ENCODE measurements at places on chromosomes 3 and 15. TPM values are rescaled to one million over a fixed set of nuclear protein-coding genes. Genes with fewer than 3 reads are reported as not detected.

Gene FRMD5
- not detected for total RNA-seq

Gene GATA2
- 211 TPM for total RNA-seq

Gene ZPLD1
- not detected for total RNA-seq

Gene IL17RB
- under 0.01 TPM for total RNA-seq

Gene IMPG2
- total RNA-seq, result 0.27 TPM

Gene VIPR1
- 1.1 TPM for total RNA-seq

Gene INSYN1
- total RNA-seq, result not detected

Gene PLCB2
- total RNA-seq, result 123 TPM

Gene SST
- total RNA-seq, result not detected

Gene VPS8
- total RNA-seq, result 36.6 TPM

GRCh38 chr15:41982133-41982930, 10.0 kb upstream of the EHD4 start:
- DNase-seq, result no peak

DNA sequence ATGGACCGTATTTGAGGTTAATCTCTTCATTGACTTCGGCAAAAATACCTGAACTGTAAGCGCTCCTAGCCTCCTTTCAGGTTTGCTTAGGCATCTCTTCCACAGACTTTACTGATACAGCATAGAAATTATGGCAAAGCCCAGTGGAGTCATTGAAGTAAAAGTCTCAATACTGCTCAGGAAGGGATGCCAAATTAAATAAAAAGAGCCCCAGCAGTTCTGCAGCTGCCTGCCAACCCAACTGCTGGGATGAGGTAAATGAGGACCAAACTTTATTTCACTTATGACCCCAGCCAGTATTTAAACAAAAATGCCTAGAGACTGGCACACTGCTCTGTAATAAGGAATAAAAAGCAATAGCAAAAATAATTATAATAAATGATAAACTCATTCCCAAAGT, 65.4 kb downstream of the IQCH start:
- no peak for DNase-seq

- DNase-seq, result peak; percentile 37
Observed at GRCh38 chr15:40279437-40280141, 3.3 kb downstream of the ANKRD63 start.

GRCh38 chr15:63104727-63105126, 16.9 kb upstream of the LACTB start:
- no peak for DNase-seq

DNA sequence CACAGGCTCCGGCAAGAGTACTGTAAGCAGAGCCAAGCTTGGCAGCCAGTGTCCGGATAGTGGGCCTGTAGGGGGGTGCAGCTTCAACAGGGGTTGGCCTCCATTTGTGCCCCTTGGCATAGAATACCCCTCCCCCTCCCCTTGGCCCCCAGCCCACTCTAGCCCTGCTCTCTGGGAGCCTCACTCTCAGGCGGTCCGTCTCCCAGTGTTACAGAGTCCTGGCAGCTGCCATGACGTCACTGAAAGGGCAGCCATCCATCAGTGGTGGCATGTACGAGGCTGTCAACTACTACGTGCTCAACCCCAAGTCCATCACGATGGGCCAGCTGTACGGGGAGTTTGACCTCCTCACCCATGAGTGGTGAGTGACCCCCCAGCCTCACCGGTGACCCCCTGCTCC, 50.4 kb downstream of the DNAH1 start:
- DNase-seq, result no peak

DNA sequence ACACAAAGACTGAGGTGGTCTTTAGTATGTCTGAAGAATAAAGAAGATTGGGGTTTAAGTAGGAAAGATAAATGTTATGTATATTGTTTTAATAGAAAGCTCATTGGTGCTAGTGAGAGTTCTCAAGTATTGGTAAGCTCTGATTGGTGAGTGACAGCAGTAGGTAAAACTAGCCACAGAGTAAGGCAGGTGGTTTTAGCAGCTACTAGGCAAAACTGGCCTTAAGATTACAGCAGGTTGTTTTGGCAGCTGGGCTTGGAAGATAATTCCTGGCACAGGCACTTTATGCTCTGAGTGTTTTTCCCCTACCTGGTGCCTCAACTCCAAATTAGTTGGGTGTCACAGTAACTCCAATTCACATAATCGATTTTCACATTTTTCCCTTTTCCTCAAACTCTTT, 66.3 kb downstream of the STAG1 start:
- DNase-seq, result no peak

GRCh38 chr3:147538034-147538433, 128.9 kb downstream of the ZIC1 start:
- no peak for DNase-seq

- peak; percentile 60 for DNase-seq
Observed at GRCh38 chr3:47163169-47164006, 525 bp downstream of the SETD2 start.

- DNase-seq, result no peak
Observed at GRCh38 chr15:45372041-45372995, 6.0 kb downstream of the GATM start.

DNA sequence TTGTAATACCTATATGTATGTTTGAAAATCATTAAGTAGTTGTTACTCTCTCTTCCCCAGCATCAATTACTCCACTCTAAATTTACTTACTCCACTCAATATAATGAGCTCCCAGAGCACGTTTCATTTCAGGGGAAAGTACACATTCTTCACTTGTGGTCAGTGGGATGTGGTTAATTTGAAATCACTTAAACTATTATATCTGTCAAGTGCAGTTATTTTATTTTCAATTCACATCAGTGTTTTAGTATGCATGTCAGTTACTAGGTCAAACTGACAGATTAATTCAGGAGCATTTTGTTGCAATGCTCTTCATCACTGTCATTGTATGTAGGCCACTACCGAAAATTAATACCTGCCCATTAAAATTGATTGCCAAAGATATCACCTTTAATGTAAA, 376.1 kb downstream of the ZIC4 start:
- no peak for DNase-seq

DNA sequence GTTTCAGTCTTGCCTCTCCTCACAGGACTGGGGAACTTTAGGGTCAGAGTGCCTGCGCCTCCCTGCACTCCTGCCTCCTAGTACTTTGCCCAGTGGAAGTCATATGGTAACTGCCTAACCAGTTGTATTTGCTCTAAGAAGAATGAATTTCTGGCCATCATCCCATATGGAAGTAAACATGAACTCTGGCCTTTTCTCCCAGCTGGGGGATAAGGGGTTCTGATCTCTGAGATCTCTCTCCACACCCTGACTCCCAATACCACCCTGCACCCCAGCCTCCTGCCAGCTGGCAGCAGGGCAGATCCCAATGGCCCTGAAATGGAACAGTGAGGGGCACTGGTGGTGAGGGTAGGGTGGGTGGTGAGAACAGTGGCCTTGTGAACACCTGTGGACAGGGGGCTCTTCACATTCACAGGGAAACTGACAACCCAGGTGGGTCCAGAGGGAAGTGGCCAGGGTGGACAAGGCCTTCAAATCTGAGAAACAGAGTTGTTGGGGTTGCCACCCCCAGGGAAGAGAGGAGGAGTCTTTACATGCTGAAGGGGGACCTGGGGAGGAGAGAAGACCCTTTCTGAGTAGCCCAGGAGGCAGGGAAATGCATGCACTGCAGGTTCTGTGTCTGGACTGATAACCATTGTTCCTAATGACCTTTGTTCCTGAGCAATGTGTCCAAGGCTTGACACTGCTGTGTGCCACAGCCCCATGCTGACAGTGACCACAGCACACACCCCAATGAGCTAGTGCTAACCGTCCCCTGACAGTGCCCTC, 36.9 kb downstream of the RHCG start:
- DNase-seq, result no peak

GRCh38 chr15:56950979-56951378, 32.5 kb downstream of the TCF12 start:
- DNase-seq, result no peak

DNA sequence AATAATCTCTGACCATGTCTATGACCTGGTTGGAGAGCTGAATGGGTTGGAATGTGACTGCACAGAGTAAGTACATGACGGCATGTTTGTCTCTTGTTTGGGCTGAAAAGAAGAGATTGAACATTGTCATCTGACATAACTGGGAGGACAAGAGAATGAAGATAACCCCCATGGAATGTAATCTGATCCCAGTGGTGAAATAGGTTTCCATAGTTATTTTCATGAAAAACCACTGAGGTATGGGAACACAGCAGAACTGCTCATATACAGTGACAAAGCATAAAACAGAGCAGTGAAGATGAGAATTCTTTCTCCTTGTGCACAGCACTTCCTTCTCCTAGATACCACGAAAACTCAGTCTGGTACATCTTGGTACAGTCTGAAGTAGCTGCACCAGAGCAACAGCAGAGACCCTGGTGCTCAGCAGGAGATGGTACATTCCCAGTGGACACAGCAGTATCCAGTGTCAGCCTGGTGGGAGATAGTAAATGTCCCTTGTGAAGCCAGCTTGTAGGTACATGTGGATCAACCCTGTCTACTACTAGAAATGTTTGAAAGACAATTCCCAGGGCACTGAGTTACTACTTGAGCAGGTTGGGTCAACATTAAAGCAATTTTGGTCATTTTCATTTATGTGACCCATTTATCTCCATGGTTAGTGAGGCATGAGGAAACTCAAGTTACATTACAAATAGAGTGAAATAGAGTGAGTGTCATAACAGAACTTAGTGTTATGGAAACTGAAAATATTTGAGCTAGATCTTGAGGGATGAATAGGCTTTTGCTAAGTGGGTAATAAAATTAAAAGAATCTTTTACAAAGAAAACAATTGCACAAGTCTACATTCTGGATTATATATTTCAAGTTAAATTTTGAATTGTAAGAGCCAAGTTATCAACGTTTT, 178.3 kb downstream of the SUCNR1 start:
- DNase-seq, result no peak

GRCh38 chr3:38004415-38005075, 14.0 kb downstream of the VILL start:
- DNase-seq, result peak; percentile 50

DNA sequence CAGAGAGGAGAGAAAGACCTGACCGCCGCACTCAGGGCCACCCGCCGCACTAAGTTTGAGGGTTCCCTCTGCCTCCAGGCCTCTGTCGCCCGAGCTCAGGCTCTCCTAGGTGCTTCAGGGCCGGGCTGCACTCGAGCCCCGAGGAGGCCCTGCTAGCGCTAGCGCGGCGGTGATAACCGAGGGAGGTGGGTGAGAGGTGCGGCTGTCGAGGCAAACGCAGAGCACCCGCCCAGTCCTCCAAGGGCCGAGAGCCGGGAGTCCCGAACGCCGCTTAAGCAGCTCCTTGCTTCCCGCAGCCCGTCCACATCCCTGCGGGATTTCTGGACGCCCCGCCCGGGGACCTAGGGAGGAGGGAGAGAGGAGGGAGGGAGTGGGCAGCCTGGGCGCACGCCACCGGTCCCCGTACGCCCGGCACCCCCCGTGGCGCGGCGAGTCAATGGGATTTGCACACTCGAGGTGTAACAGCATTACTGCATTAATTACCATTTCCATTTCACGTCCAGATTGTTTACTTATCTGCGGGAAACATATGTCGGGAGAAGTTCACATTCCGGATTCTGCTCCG, 6.8 kb downstream of the SOX14 start:
- DNase-seq, result no peak

- DNase-seq, result no peak
Observed at GRCh38 chr3:193947596-193947995, 188.4 kb upstream of the HES1 start.

DNA sequence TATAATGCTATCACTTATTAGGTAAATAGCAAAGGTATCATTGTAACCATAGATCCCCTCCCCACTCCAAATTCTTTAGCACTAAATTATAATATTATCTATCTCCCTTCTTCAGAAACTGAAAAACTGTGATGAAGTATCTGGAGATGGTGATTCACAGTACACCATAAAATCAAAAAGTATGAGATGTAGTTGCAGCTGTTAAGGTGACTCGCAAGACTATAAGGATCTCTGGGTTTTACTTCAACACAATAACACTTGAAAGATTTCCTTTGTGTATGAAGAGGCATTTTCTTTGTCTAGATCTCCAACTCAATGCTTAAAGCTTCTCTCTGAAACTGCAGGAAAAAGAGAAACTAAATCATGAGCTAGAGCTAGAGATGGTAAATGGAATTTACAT, 46.9 kb downstream of the IFT57 start:
- no peak for DNase-seq

DNA sequence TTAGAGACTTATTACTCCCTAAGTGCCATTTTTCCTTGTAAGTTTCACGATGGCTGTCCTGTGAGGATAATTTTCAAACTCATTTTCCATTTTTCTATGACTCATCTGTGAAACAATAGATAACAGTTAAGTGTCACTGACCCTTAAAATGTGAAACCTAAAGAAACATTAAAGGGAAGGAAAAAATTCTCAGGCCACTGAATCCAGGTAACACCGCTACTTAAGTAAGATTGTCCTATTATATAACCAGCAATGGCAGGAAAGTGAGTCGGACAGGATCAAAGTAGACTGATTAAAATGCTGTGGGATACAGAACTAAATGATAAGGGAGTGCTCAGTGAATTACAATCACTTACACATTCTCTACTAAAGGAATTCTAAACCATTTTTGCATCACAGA, 12.4 kb downstream of the PLD1 start:
- DNase-seq, result no peak

GRCh38 chr3:37124435-37124834, 49.9 kb downstream of the LRRFIP2 start:
- no peak for DNase-seq

DNA sequence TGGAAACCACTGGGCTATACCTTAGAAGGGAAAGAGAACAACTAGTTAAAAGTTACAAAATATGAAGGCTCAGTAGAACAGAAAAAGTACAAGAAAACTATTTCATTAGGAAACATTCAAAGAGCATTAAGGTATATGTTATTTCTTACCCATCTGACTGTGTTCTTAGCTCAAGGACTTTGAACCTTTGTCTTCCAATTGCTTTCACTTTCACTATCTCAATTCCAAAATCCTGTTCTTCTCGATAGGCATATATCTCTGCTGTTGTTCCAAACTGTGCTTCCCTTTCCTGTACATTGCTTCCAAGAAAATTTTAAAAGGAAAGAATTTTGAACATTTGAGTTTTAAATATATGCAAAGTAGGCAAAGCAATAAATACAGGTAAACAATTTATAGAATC, 6.9 kb downstream of the CRBN start:
- DNase-seq, result no peak

- no peak for DNase-seq
Observed at GRCh38 chr3:27335571-27335970, 33.6 kb downstream of the NEK10 start.

GRCh38 chr3:69755795-69756194, 16.5 kb downstream of the MITF start:
- DNase-seq, result no peak

DNA sequence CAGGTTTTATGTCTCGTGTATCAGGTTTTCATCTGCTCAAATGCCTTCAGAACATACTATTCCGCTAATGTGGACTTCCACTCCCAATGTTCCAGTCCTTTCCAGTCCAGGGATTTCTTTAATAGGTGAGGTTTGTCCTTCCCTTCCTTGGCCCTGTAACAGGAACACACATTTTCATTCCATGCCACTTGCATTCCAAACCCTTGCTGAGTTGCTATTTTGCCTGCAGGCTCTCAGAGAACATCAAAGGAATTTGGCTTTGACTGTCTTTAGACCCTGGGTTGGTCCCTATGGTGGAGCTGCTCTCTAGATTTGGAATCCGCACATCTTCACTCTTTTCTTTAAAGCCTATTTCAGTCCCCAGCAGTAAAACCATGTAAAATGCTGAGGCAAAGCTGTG, 12.3 kb upstream of the ALCAM start:
- no peak for DNase-seq
